ENCODE measurements at places on chromosomes 2 and 18. TPM values are rescaled to one million over a fixed set of nuclear protein-coding genes. Genes with fewer than 3 reads are reported as not detected.

DNA sequence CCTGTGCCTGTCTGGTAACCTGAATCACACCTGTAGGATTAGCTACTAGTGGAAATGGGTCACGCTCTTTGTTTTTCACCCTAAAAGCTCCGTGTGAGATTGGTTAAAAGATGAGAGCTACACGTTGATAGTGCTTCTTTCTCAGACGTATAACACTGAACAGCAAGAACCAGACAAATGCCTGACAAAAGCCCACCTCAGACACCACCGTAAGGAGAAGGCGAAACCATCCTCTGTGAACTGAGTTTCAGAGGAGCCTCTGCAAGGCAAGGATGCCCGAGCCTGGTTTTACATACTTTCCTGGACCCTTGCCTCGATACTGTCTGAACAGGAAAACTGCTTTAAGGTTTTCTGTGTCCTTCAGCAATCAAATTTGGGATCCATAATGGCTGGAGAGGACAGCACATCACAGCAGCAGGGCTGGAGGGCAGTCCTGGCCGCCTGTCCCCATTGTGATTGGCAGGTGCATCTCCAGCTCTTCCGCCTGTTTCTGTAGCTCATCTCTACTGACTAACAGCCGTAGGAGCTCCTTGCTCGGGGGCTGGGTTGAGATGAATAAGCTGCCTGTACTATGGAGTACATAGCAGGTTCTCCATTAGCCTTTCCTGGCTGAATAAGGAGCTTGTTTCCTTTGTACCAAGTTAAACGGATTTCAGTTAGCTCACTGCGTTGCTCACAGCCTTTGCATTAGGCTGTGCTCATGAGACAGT, 155.5 kb downstream of the MYT1L start:
- peaks cover 3% of the 10 kb centered on the region for H3K4me1 ChIP-seq
- no peak overlapping the region for H3K4me3 ChIP-seq
- H3K36me3 ChIP-seq: no peaks in the 10 kb centered on the region
- no peak overlapping the region for H3K27ac ChIP-seq
- DNase-seq: no peak
- H3K27me3 ChIP-seq: no peaks in the 10 kb centered on the region

DNA sequence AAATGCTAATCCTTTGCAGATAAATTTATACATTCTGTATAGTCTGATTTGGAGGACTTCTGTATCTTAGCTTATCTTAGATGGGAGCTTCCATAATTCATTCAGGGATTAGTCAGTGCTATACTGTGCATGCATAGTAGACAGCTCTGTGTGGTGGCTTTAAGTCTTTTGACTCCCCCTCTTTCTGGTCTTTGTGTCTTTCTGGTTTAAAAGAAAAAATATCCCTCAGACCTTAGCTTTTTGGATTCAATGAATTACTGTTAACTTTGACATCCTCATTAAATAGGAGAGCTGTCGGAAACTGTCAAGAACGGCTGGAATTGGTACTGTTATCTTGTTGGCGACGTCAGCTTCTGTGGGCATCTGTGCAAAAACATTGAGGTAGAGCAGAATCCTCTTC, 130.4 kb downstream of the SPTBN1 start:
- H3K4me3 ChIP-seq: no peak overlapping the region
- no peak for DNase-seq
- H3K36me3 ChIP-seq: no peaks in the 10 kb centered on the region
- H3K27me3 ChIP-seq: no peaks in the 10 kb centered on the region
- no peak overlapping the region for H3K27ac ChIP-seq

DNA sequence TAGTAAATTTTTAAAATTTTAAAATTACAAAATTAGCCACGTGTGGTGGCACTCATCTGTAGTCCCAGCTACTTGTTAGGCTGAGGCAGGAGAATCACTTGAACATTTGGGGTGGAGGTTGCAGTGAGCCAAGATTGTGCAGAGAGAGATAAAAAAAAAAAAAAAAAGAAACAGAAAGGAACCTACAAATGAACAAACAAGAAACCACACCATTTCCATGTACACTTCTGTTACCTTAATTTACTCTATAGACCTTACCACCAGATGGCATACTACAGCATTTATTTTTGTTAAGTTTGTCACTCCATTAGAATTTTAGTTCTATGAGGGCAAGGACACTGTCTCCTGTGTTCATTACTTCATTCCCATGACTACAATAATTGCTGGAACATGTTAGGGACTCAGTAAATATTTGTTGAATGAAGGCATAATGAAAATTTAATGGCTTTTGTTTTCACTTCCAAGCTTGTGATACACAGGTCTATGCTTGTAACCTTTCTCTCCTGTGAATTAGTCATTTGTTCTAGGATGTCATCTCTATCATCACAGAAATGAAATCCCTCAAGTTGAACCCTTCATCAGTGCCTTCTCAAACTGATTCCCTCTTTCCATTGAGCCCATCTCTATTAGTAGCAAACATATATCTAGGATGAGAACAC, 76.0 kb downstream of the ARHGAP15 start:
- H3K27ac ChIP-seq: no peak overlapping the region
- no peak overlapping the region for H3K4me3 ChIP-seq
- H3K4me1 ChIP-seq: no peaks in the 10 kb centered on the region
- H3K36me3 ChIP-seq: peaks cover 4% of the 10 kb centered on the region
- no peaks in the 10 kb centered on the region for H3K27me3 ChIP-seq
- DNase-seq: no peak

DNA sequence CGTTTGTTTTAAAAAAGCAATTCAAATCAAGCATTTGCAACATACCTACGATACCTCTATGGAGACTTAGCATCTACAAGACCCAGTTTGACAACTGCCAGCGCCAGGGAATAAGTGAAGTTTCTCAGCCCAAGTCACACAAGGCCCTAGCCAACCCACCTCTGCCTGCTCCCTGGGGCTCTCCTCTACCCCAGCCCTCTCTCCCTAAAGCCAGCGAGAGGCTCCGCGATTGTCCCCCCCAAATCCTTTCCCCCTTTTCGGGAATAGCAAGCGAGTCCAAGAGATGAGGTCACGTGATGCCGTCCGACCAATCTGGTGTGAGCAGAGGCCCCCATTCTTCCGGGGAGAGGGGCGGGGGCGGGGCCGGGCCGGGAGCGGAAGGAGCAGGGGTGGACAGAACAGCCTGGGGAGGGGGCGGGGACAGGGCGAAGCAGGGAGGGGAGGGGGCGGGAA, 102.2 kb upstream of the RAB6C start:
- H3K27ac ChIP-seq: no peak overlapping the region
- peak overlapping the region; percentile 94 for H3K4me3 ChIP-seq
- no peaks in the 10 kb centered on the region for H3K4me1 ChIP-seq
- no peaks in the 10 kb centered on the region for H3K36me3 ChIP-seq

ASB18 gene
- not detected for total RNA-seq

- H3K27me3 ChIP-seq: no peaks in the 10 kb centered on the region
- no peak for DNase-seq
- H3K27ac ChIP-seq: no peak overlapping the region
- H3K4me1 ChIP-seq: no peaks in the 10 kb centered on the region
- H3K4me3 ChIP-seq: no peak overlapping the region
Observed at GRCh38 chr2:206438196-206438724, 5.1 kb upstream of the ADAM23 start.

Data from H9 (cell line).